H9 (cell line): ENCODE measurements at places on chromosomes 11 and 22. TPM values are rescaled to one million over a fixed set of nuclear protein-coding genes. Genes with fewer than 3 reads are reported as not detected.

CHCHD10 gene
- 47.5 and 53.7 TPM in 2 replicates for total RNA-seq

LINC01488 gene
- not detected in 2 replicates for total RNA-seq

BLID gene
- total RNA-seq = not detected in 2 replicates

OR5D14 gene
- not detected in 2 replicates for total RNA-seq

DDB1 gene
- 294 and 297 TPM in 2 replicates for total RNA-seq

RBMXL2 gene
- not detected in 2 replicates for total RNA-seq

F2 gene
- not detected in 2 replicates for total RNA-seq

OR51I2 gene
- not detected in 2 replicates for total RNA-seq

PANX2 gene
- 6.7 and 8.0 TPM in 2 replicates for total RNA-seq

RTCB gene
- 100.0 and 101 TPM in 2 replicates for total RNA-seq

PACS1 gene
- 28.7 and 35.5 TPM in 2 replicates for total RNA-seq

SMIM35 gene
- total RNA-seq = not detected in 2 replicates

UBQLN3 gene
- not detected in 2 replicates for total RNA-seq

NFAM1 gene
- total RNA-seq = 0.55 and 0.68 TPM in 2 replicates
